ENCODE measurements at places on chromosomes 11 and 22. TPM values are rescaled to one million over a fixed set of nuclear protein-coding genes. Genes with fewer than 3 reads are reported as not detected.

- DNase-seq = no peak
Observed at GRCh38 chr11:85725510-85726258, 39.7 kb upstream of the CCDC89 start.

TRIM6 gene
- 0.41 TPM for total RNA-seq

DNA sequence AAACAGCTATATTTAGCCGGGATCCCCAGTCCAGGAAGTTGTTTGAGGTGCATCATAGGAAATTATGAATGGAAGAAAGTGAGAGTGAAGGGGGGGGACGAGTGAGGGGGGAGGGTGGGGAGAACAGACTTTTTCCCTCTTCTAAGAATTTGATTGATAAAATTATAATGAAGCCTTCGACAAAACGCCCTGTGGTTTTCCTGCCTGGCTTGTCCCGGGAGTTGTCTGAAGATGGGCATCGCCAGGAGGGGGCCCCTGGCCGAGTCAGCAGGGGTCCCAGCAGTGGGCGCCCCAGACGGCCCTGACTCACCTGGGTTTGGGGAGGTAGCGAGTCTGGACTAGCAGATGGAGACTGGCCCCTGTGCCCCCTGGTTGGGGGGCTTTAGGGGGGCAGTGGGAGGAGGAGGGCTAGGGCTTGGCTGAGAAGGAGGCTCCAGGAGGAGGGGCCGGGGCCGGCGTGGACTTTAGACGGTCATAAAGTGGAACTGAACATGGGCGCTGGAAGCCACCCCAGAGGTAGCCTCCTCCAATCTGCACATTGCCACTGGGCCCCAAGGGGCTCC lies 336 bp upstream of the LIF start:
- DNase-seq = no peak

KREMEN1 gene
- 6.9 TPM for total RNA-seq

- DNase-seq = no peak
Observed at GRCh38 chr11:96969251-96969650, 579.4 kb downstream of the JRKL start.

DNA sequence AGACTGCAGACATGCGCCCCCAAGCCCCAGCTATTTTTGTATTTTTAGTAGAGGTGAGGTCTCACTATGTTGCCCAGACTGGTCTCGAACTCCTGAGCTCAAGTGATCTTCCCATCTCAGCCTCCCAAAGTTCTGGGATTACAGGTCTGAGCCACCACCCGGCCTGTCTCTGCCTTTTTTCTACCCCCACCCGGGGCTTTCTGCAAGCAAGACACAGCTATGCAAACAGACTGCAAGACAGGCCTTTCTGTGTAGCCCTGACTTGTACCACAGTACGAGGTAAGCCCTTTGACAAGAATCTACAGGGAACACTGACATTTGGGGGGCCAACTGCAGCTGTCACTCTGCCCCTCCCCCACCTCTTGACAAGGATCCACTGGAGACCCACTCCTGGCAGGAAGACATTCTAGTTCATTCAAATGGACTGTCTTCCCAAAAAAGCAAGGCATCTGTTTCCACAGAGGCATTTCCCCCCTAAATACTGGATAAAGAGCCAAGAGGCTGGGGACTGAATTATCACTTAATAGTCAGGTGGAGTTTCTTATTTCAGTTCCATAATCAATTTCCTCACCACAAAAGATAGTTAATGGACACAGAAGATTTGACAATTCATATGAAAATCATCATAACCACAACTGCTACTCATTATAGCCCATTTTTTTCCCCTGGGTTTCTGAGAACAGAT lies 118.2 kb downstream of the ABTB2 start:
- DNase-seq = no peak

DNA sequence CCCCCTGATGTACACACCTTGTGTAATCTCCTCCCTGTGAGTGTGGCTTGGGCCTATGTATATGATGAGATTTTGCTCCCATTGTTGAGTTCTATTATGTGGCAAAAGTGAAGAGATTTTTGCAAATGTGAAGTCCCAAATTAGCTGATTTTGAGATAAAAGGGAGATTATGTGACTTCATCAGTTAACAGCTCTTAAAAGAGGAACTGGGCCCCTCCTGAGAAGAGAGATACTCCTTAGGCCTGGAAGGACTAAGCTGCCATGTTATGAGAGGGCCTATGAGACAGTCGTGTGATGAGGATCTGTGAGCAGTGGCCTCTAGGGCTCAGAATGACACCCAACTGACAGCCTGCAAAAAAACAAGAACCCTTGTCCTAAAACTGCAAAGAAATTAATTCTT lies 93.4 kb downstream of the OR5AK2 start:
- DNase-seq = no peak

CST6 gene
- not detected for total RNA-seq

CYP2D6 gene
- total RNA-seq = 2.0 TPM

NCR3LG1 gene
- total RNA-seq = 10.2 TPM

GRCh38 chr22:22408731-22409696 lies 99.5 kb downstream of the ZNF280B start:
- no peak for DNase-seq

DNA sequence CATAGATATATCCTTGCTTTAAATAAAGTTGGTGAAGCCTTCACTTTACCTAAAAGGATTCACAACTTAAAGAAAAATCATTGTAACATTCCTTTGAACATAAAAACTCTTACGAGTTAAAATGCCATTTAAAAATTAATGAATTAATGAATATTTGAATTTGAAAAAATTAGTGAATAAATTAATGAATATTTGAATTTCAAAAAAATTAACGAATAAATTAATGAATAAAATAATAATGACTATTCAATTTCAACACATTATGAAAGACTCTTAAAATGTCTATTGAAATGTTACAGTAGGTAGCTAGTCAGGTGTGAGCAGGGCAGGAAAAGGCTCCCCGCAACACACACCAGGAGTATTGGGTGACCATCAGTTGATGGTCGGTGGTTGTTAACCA lies 22.9 kb downstream of the ARHGAP20 start:
- no peak for DNase-seq

DNA sequence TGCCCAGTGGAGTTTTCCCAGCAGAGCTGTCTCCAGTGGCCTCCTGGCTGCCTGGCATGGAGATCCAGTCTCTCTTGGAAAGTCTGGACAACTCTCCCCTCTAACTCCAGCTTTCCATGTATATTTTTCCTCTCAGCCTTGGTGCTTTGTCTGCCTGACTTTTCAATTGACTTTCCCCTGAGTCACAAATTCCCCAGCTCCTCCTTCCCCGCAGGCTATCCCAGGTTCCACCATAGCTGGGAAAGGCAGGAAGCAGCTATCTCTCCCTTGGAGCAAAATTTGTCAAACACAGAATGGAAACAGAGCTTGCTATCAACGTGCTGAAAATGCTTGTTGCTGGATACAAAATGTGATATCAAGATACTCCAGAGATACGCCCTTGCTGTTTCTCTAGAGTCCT lies 384.8 kb downstream of the TMEM135 start:
- no peak for DNase-seq

DNA sequence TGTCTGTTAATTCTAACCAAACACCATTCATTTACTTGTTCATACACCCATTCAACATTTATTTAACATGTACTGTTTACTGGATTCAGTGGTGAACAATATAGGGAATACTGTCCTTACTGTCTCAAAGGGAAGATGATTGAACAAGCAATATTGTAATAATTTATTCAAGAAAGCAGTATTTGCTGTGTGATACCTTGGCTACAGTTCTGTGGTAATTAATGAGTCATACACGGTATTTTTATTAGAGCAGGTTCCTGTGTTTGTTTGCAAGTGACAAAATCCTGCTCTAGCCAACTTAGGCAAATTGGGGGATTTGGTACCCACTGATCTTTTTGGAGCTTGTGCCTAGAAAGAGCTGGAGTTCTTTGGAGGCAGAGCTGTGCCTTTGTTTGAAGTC lies 15.7 kb downstream of the PIH1D2 start:
- DNase-seq = no peak

DNA sequence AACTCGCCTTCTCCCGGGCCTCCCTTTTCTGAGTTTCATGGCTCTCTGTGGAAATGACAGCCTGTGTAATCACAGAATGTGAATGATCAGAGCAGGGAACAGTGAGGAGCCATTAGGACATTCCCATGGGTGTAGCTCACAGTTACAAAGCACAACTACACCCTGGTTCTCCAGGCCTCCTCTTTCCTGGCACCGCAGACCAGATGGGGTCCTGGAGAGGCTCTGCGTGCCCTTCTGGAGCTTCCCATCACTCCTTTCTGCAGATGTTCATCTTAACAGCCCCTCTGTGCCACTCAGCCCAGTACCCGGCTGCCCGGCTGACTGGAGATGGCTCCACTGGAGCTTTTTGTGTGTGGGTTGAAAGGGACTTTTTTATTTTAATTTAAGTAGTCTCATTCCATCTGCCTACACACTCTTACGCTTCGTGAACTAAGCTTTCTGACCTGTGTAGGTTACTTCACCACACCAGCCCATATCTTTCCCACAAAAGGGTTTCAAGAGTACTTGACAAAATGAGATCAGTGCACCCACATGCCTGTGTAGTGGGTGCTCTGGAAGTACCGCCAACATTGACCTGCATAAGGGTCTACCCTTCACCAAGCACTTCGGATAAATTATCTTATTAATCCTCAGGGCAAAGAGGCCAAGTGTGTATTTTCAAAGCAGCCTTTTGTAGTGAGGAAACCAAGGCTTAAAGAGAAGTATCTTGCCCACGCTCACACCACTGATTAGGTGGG lies 29.8 kb downstream of the SREBF2 start:
- no peak for DNase-seq

GRCh38 chr11:58592760-58593472 lies 14.1 kb downstream of the ZFP91 start:
- DNase-seq = no peak

Measured in frontal cortex (tissue), 4 donors.